T-helper 2 cell (primary cell): ENCODE measurements at places on chromosomes 16 and 17.

GRCh38 chr17:40612599-40613244 is 34.9 kb downstream of the SMARCE1 start:
- DNase-seq: peak; percentile 41

DNA sequence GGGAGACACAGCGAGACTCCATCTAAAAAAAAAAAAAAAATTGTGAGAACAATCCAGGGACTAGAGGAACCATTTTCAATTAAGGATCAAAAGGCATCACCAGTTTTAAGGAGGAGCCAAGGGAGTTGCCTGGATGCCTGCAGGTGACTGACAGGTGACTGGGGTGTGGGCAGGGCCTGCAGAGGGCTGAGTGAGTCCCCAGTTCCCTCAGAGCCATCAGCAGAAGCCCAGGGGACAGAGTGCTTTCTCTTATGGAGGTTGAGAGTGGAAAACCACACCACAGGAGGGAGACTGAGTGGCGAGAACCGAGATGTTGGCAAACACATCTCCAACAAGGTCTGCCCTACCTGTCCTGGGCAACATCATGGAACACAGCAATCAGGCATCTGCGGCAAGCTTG is 27.1 kb upstream of the CREBBP start:
- DNase-seq: no peak

DNA sequence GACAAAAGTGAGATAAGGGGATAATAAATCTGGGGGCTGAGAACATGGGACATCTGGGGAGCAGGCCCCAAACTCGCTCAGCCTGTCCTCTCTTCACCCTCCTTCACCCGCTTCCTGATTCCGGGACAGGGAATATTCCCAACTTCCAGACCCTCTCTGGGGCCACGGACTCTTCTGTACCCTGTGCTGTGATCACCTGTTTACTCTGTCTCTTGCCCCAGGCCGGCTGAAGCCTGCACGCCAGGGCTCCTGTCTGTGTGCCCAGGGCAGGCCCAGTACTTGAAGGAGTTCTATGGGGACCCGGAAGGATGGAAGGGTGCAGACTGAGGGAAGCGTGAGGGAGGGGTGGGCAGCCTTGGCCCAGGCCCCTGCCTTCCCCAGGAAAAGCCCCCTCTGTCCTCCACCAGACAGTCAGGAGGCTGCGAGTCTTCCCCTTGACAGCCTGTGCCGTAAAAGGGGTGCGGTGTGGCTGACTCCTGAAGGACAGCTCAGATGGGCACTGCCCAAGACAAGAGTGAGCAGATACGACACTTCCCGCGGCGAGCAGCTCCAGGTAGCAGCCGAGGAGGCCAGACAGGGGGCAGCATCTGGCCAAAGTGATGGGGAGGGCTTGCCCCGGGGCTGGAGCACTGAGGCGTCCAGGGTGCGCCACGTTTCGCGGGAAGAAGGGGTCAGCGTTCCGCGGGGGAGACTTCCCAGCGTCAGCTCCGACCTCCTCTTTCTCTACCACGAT is 1.0 kb upstream of the CCNF start:
- DNase-seq: no peak

- no peak for DNase-seq
Measured at GRCh38 chr16:81542609-81543570, 98.3 kb downstream of the CMIP start.

DNA sequence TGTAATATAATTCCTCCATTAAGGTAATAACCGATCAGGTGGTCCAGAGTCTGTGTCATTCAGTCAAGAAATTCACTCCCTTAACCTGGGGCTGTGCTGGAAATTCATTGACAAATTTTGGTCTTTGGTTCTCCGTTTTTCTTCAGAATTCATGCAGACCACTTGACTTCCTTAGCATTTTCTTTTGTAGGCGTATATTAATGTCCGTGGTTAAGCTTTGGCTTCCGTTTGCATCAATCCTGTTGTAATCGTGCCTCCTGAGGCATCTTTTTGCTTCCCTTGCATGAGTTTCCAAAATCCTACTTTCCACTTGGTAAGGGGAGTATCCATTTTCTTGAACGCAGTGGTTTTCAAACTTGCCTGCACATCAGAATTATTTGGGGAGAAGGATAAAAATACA is 9.0 kb downstream of the LRRC37B start:
- no peak for DNase-seq

- DNase-seq: no peak
Measured at GRCh38 chr17:61160204-61160603, 239.4 kb upstream of the TBX2 start.

DNA sequence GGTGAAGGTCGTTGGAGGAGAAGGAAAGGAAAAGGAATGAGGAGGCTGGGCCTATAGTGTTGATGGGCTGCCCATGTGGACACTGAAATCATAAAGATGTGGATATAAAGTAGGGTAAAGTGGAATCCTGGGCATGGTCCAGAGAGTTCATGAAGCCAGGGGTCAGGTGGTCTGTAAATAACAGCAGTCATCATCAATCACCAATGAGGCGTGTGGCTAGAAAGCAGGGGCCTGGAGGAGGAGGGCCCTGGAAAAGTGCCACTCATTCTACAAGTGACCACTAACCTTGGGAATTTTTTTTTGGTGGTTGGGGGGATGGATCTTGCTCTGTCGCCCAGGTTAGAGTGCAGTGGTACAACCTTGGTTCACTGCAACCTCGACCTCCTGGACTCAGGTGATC is 115.3 kb upstream of the NOL11 start:
- DNase-seq: no peak

DNA sequence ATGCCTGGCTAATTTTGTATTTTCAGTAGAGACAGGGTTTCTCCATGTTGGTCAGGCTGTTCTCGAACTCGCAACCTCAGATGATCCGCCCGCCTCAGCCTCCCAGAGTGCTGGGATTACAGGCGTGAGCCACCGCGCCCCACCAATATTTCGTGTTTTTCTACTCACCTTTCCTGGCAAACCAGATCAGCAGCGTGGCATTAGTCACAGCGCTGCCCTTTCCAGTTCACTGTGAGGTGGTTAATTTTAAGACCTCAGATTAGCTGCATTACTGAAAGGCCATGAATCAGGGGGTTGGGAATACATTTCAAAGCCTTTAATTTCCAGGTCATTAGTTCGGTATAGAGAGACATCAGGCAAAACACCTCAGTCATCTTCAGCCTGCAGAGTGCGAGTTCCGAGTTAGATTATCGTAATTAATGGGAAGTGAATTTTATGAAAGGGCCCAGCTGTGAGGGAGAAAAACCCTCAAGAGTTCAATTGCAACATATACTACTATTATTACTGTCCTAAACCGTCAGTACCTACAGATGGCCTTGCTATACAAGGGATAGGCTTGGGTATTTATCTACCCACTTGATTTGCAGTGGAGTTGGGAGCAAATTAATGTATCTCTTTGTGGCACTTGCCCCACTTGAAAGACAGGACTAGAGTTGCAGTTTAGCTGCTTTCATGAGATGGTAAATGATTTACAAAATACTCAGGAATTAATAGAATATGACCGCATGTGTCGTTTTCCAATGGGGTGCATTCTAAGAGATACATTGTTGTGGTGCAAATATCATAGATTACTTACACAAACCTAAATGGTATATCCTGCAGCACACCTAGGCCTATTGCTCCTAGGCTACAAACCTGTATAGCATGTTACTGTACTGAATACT is 2.1 kb upstream of the USP32 start:
- no peak for DNase-seq

DNA sequence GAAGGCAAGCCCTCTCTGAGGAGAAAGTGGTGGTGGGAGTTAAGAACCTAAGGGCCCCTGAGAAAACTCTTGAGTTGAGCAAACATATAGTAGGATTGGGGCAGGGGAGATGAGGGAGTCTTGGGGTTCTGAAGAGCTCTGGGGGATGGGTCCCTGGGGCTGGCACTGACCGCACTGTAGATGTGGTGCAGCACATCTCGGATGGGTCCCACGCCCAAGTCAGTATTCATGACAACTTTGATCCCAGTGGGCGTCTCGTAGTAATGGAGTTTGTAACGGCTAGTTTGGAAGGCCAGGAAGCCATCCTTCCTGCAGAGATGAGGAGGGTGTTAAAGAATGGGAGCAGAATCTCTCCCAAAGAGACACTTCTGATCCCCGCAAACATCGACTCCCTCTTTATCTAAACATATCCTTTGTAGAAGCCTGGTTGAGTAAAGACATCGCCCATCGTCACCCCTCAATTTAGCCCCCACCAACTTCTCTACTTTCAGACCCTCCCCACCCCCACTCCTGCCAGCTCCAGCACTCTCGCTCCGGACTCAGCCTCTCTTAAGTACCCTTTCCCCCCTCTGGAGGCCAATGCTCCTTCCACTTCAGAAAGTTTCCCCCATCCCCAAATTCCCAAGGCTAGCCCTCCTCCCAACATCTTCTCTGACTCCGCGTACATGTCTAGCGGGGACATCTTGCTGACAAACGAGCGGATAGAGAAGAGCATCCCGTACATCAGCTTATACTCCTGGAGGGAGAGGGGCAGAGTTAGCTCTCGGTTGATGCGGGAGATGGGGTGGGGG is 710 bp downstream of the TRAPPC1 start:
- DNase-seq: no peak

- peak; percentile 34 for DNase-seq
Measured at GRCh38 chr16:70298988-70299938, at the start of gene DDX19B. Gene DDX19B (plus strand): TSS chr16:70299186. CDS start chr16:70299298, 112 bp downstream.

- DNase-seq: no peak
Measured at GRCh38 chr16:85279825-85280545, 167.7 kb upstream of the CIBAR2 start.

GRCh38 chr17:77610518-77610893 is 348.0 kb upstream of the TNRC6C start:
- DNase-seq: no peak

GRCh38 chr17:31524926-31525800 is 133.7 kb downstream of the RAB11FIP4 start:
- peak; percentile 88 for DNase-seq

DNA sequence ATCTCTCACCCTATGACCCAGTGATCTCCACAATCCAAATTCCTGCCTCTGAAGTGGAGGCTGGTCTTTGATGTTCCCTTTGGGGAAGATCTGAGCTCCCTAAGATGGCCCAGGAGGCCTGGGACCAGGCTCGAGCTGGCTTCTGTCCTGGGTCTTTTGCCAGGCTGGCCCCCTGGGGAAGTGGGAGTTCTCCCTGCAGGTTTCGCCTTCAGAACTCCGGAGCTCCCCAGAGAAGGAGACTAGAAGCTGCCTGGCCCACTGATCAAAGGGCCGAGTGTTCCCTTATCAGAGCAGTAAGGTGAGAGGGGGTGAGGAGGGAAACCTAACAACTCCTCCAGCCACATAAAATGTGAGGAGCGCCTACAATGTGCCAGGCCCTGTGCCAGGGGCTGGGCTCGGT is 147.1 kb downstream of the IRF8 start:
- no peak for DNase-seq

- no peak for DNase-seq
Measured at GRCh38 chr17:21249920-21250703, 3.1 kb downstream of the NATD1 start.
